NK-92 treated with Interleukin-12 subunit alpha and Interleukin-12 subunit beta, amount 100 ng/mL, for 24 hours (cell line): ENCODE measurements at places on chromosomes 5 and 9.

DNA sequence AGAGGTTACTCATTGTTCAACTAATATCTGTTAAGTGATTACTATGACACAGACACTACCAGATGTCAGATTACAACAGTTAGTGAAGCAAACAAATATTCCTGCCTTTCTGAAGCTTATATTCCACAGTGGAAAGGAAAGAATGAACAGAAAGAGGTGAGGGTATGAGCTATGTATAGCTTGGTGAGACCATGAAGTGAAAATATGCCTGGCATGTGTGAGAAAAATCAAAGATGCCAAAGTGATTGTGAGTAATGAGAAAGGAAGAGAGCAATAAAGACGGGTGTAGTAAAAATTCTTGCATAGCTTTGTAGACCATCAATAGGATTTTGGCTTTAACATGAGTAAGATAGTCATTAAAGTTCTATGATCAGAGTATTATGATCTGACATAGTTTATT lies 734.5 kb upstream of the NUDT12 start:
- DNase-seq = no peak

- no peak for DNase-seq
Measured at GRCh38 chr5:2829239-2829638, 77.8 kb upstream of the IRX2 start.

DNA sequence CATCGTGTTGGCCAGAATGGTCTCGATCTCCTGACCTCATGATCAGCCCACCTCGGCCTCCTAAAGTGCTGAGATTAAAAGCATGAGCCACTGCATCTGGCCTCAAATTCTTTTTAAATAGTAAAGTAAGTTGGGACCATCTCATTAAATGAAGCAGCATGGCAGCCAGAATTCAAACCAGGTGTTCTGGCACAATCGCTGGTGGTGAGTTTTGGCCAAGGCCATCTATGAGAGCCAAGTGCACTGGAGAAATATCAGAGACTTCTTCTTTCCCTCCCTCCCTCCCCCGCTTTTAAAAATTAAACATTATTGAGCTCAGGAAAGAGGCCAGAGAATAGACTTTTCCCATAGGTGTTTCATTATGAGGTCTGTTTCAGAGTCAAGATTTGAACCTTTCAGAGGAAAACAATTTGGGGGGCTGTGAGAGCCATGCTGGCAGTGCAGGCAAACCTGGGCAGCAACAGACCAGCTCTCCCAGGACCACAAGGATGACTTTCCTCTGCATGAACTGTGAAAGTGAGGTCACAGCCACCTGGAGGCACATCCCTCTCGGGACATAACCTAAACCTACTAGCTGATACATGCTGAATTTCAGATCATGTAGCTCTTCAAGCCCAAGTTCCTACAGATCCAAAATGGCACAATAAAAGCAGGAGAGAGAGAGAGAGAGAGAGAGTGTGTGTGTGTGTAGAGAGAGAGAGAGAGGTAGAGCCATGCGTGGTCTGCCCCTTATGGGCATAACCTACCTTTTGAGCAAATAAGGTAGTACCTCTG lies 94.6 kb upstream of the DMRT1 start:
- no peak for DNase-seq

DNA sequence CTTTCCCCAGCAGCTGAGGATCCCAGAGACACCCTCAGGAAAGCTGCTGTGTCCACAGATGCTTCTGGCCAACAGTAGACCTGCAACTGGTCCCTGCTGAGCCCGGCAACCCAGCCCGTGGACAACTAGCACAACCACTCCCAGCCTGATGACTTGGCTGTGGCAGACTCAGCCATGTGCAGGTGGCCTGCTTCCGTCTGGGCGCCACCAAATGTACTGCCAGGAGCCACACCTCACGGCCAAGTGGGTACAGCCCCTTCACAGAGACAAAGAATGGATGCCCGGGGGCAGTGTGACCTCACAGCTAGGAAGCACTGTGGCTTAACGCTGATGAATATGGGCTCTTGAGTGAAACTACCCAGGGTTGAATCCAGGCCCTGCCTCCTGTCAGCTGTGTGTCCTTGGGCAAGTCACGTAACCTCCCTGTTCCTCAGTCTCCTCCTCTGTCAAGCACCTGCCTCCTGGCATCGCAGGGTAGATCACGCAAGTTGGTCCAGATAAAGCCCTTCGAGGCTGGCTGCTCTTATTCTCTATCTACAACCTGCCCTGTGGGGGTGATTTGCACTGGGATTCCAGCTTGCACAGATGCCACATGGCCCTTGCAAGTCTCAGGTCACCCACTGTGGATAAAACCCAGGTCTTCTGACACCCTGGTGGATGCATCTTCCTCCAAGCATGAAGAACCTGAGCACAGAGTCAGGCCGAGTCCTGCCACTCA lies 225.0 kb downstream of the PBX3 start:
- no peak for DNase-seq

- no peak for DNase-seq
Measured at GRCh38 chr9:134489621-134490408, 151.8 kb upstream of the COL5A1 start.

DNA sequence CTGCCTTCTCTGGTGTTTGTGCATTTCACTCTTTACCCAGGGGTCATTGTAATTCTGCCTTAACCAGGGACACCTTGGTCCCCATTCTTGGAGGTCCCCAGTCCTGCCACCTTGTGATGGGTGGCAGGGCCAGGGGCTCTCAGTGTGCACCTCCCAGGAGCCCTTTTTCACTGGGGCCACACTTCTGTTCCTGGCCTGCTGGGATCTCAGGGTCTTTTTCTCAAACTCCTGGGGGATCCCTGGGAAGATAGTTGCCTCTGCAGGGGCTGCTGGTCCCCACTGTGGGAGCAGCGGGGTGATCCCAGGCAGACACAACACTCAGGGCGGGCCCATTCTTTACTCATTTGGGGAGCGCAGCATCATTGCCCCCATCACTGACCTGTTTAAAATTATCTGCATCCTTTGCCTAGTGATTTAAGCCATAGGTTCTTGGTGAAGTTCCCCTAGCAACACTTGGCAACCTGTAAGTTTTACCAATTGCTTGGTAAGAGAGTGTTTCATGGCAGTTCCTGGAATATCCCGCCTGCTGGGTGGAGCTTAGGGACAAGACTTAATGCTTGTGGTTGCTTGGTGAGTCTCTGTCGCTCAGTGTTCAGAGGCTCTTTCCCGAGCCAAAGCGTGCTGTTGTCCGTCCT lies 15.7 kb downstream of the PHF2 start:
- no peak for DNase-seq

GRCh38 chr5:14531668-14532067 lies 49.9 kb upstream of the OTULINL start:
- DNase-seq = no peak

- DNase-seq = no peak
Measured at GRCh38 chr9:134894136-134894860, 13.7 kb downstream of the FCN2 start.

DNA sequence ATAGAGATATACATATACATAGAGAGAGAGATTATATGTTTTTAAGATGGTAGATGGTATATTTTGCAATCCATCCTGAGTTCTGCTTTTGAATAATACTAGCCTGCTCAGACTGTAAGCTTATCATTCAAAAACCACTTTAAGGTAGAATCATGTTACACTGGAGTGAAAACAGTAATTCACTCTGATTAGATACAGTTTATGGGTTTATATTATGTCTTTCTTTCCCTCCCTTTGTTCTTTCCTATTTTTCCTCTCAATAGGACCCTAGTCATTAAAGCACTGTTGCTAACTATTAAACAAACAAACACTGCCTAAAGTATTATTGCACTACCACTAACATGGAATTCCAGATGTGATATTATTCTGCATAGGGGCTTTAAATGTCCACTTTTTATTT lies 202.0 kb downstream of the ADAMTSL1 start:
- no peak for DNase-seq

- no peak for DNase-seq
Measured at GRCh38 chr9:74644023-74644422, 146.9 kb downstream of the RORB start.

- DNase-seq = peak; percentile 33
Measured at GRCh38 chr5:177071666-177072385, 14.9 kb upstream of the FGFR4 start.

DNA sequence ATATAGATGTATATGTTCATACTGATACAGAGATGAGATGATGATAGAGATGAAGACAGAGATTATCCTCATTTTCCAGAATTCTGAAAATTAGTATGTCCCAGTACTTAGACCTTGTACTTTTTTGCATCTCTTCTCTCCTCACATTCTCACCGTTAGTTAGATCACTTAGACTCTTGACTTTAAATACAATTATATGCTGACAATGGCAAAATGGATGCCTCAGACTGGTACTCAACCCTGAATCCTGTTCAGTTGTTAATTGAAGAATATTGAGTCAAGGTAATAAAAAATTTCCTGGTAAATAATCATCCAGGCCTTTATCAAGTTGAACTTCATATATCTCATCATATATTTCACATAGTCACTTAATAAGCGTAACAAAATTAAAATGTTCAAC lies 505.4 kb downstream of the EFNA5 start:
- no peak for DNase-seq

GRCh38 chr9:108270051-108270450 lies 585.7 kb downstream of the ACTL7B start:
- DNase-seq = no peak

- no peak for DNase-seq
Measured at GRCh38 chr9:99011161-99011709, 67.5 kb downstream of the COL15A1 start.

GRCh38 chr5:132439521-132440089 lies 51.0 kb downstream of the IRF1 start:
- no peak for DNase-seq

DNA sequence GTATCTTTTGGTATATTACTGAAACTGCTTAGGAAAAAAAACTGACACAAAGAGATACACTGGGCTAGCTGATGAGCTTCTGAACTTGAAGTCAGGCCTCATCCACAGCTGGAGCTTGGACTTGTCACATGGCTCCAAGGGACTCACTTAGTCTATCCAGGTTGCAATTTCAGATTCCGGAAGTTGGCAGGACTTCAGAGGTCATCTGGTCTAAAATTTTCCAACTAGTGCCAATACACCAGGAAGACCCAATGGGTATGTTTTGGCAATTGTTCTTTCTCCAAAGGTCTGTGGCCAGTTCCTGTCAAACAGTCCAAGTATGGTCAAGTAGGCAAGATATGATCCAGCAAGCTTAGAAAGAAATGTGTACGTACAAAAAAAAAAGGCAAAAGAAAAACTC lies 36.7 kb downstream of the MRPS27 start:
- no peak for DNase-seq

DNA sequence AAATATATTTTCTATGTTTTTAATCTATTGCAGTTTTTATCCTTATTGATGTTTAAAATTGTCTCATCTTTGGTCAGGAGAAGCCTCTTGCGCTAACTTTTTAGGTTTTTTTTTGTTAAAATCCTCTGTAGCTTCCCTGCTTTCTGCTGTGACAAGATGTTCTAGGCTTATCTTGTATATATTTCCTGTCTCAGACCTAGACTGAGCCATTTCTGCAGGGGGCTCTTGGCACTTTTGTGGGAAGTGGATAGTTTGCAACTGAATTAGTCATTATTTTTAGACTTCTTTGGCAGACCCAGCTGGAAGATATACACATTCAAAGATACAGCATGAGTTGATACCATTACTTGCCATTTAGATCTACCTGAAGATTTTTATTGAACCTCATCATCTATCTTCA lies 28.8 kb downstream of the TCERG1 start:
- DNase-seq = no peak

GRCh38 chr5:179387151-179388110 lies 42.2 kb upstream of the ADAMTS2 start:
- no peak for DNase-seq

DNA sequence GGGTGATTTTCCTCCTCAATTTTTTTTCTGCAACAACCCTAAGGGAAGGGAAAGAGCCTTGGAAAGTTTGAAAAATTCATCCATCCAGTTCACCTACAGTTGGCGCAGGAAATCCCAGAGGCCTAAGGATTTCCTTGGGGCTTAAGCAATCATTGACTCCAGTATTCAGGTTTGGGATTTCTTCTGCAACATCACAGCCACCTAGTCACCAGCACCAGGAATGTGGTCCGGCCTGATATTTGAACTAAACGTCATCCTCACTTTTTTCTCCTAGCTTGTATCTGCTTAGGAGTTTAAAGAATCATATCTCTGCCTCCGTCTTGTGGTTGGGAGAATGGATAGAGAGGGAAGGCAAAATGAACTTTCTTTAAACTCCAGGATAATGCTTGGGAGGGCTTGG lies 20.2 kb upstream of the TLE4 start:
- DNase-seq = no peak

DNA sequence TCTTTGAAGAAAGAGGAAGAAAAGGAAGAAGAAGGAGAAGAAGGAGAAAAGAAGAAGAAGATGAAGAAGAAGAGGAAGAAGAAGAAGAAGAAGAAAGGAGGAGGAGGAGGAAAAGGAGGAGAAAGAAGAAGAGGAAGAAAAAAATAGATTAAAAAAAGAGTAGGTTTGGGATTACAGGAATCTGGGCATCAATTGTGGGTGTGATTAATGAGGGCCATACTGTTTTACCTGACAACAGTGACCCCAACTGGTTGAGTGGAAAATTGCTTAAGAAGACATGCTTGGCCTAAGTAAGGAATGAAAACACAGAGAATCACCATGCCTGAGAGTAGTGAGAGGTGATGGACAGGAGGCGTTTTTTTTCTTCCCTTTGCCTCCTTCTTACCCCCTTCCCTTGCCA lies 114.6 kb downstream of the FAM170A start:
- DNase-seq = no peak

GRCh38 chr5:44663991-44664710 lies 144.6 kb upstream of the MRPS30 start:
- DNase-seq = no peak

GRCh38 chr5:181051841-181052671 lies 12.0 kb downstream of the BTNL9 start:
- no peak for DNase-seq

GRCh38 chr5:148574167-148574566 lies 80.2 kb downstream of the HTR4 start:
- DNase-seq = no peak

DNA sequence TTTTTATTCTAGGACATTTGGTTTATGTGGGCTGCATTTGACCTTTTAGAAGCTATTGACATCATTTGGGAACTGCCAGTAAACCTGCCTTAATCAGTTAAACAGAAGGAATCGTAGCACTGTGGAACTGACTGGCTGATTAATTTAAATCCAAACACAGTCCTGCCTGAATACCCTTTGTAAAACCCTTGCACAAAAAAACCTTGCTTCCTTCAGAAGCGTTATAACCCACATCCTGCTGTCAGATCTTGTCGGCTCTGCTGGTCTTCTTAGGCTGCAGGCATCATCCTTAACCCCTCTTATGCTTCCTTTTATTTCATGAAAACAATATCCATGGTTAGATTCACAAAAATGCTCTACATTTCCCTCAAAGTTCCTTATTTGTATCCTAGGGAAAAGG lies 46.3 kb downstream of the PAM start:
- no peak for DNase-seq

DNA sequence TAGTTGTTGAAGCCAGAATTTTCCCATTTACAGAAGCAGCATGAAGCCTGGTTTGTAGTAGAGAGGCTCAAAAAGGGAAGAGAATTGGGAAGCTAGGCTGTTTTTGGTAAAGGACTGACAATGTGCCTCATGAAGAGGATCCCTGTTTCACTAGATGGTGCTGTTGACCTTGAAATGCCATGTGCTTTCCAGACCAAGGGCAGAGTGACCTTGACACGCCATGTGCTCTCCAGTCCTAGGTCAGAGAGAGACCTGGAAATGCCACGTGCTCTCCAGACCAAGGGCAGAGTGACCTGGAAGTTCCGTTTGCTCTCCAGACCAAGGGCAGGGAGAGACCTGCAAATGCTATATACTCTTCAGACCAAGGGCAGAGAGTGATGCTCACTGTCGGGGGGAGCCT lies 32.0 kb downstream of the UNC13B start:
- DNase-seq = no peak
